GM06990 (cell line): ENCODE measurements at places on chromosomes 2 and 18.

GRCh38 chr2:181235683-181236459, 221.3 kb upstream of the ITGA4 start:
- DNase-seq: peak; percentile 81

DNA sequence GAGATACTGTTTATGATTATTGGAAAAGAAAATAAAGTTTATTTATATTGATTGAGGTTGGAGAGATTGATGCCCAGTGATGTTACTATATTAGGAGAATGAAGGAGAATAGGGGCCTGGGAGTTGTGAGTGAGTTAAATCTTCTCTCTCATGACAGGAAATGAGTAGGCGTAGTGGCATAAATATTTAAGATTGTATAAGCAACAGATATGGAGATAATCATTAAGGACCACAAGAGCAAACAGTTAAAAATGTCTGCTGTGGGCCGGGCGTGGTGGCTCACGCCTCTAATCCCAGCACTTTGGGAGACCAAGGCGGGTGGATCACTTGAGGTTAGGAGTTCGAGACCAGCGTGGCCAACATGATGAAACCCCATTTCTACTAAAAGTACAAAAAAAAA, 62.7 kb downstream of the PTRHD1 start:
- DNase-seq: no peak

- DNase-seq: no peak
Observed at GRCh38 chr2:20303966-20304365, 46.7 kb downstream of the PUM2 start.

GRCh38 chr2:118498943-118499342, 348.5 kb downstream of the EN1 start:
- no peak for DNase-seq

DNA sequence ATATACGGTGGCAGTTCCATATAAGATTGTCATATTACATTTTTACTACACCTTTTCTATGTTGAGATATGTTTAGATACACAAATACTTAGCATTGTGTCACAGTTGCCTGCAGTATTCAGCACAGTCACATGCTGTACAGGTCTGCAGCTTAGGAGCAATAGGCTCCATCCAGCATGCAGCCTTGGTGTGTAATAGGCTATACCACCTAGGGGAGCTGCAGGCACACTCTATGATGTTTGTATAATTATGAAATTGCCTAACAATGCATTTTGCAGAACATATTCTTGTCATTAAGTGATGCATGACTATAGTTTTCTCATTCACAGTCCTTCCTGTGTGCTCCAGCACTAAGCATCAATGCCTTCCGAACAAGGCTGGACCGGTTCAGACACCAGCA, 133.4 kb downstream of the NDUFA10 start:
- DNase-seq: no peak

GRCh38 chr2:96176661-96177060, 31.4 kb upstream of the DUSP2 start:
- DNase-seq: no peak

- no peak for DNase-seq
Observed at GRCh38 chr2:145815933-145816332, 1296.0 kb upstream of the ZEB2 start.
